ENCODE measurements at places on chromosomes 7 and 10.
A peak's percentile ranks its signal among the peaks of the same experiment; 100 is the strongest.

- DNase-seq = no peak
Measured at GRCh38 chr7:3301449-3301731, 338 bp downstream of the SDK1 start.

GRCh38 chr10:17831896-17832295 lies 22.7 kb downstream of the MRC1 start:
- no peak for DNase-seq

DNA sequence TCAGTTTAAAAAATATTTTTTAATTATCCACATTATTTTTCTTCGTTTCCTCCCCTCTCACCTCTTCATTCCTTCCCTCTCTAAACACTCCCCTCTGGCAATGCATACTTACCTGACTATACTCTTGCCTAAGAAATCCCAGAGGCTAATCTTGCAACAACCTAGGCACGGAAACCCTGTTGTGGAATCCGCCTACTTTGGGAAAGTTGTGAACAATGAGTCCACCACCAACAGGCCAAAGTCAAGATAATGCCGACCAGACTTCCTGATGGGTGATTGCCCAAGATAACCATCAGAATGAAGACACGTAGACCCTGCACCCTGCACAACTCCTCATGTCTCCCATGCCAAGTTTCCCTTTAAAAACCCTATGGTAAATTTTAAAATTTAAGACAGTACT lies 521.5 kb downstream of the KIF20B start:
- no peak for DNase-seq

- no peak for DNase-seq
Measured at GRCh38 chr10:90885176-90885575, 13.4 kb downstream of the RPP30 start.

DNA sequence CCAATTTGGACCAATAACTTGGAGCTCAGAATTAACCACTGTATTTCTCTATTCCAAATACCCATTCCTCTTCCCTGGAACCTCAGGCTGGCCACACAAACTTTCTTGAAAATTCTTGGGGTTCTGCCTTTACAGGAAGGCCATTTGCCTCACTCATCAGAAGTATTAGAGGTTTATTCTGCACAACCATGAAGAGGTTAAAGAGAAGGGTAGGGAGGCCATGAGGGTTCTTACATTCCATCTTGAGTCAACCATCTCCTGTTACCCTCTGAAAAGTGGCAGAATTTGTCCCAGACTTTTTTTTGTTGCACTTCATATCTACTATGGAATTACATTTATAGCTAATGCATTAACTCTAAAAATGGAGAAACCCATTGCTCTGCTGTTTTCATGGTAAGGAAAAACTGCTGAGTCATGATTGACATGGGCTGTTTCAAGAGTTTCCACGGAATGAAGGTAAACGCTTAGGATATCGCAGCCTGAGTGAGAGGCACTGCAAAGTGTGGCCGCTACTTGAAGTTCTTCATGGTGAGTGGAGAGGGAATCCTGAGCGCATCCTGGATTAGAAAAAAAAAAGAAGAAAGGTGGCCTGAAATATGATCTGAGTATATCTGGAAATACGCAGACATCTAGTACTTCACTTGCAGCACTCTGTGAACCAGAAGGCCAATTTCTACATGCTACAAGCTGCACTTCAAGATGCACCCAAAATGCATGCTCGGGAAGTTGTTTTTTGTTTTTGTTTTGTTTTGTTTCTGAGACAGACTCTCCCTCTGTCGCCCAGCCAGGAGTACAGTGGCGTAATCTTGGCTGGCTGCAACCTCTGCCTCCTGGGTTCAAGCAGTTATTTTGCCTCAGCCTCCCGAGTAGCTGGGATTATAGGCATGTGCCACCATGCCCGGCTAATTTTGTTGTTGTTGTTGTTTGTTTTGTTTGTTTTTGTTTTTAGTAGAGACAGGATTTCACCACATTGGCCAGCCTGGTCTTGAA lies 83.7 kb downstream of the KIAA1217 start:
- no peak for DNase-seq

GRCh38 chr7:139341058-139341775 lies at the start of gene FMC1:
Gene FMC1 (plus strand): TSS chr7:139341337. CDS start chr7:139341385, 48 bp downstream.
- peak; percentile 93 for DNase-seq

- no peak for DNase-seq
Measured at GRCh38 chr10:29055101-29055500, 233.8 kb upstream of the LYZL1 start.

DNA sequence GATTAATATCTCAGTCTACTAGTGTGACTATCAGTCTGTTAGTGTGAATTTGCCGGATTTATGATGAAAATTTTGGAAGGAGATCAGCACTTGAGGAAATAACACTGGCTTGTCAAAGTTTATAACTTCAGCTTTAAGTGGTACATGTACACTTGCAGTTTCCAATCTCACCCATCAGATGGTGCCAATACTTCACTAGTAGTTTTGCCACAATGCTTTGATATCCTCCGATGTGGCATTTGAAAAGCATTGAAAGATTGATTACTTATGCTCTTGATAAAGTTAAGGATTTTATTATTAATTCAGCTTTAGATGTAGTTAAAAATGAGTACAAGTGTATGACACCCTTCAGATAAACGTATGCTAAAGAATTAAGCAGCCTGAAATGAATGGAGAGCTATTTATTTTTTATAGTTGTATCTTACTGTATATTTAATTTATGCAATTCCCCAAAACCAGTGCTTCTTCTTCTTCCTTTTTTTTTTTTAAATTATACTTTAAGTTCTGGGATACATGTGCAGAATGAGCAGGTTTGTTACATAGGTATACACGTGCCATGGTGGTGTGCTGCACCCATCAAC lies 98.2 kb downstream of the ANLN start:
- no peak for DNase-seq

DNA sequence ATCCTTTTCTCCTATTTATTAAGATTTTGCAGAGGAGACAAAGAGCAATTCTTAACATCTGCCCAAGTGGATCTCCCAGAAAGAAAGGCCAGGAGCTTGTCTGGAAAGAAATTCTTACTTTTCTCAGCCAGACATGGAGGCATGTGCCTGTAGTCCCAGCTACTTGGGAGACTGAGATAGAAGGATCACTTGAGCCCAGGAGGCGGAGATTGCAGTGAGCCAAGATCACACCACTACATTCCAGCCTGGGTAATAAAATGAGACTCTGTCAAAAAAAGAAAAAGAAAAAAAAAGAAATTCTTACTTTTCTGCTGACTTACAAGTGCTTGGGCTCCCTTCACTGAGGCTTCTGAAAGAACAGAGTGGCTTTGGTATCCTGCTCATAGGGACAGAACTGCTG lies 2.4 kb upstream of the CYP3A43 start:
- DNase-seq = no peak

DNA sequence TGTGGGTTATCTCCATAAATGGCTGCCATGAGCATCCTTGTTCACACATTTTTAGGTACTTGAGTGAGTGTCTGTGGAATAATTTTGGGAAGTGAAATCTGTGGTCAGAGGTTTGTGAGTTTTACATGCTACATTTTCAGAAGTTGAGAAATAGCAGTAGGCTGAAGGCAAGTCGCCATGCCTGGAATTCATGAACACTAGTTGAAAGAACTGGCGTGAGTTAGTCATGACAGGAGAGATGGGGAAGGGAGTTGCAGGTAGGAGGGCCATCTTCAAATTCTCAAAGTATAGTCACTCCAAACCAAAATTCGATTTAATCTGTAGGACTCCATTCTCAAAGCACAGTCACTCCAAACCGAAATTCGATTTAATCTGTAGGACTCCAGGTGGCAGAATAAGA lies 89.6 kb downstream of the EGFR start:
- DNase-seq = no peak

All from activated CD4-positive, alpha-beta T cell treated with anti-CD3 and anti-CD28 coated beads, Interleukin-2, amount 50 U/mL, for 48 hours (primary cell).